Astrocyte of the hippocampus (primary cell): ENCODE measurements at places on chromosomes 11 and 22.

- no peak for DNase-seq
These were observed 650.0 kb downstream of the BRD1 start for GRCh38 chr22:49177666-49178065.

- no peak for DNase-seq
These were observed 97.6 kb downstream of the KCNQ1 start for GRCh38 chr11:2542406-2542805.

GRCh38 chr11:120295099-120295498, 30.0 kb upstream of the TLCD5 start:
- DNase-seq = peak; percentile 54

DNA sequence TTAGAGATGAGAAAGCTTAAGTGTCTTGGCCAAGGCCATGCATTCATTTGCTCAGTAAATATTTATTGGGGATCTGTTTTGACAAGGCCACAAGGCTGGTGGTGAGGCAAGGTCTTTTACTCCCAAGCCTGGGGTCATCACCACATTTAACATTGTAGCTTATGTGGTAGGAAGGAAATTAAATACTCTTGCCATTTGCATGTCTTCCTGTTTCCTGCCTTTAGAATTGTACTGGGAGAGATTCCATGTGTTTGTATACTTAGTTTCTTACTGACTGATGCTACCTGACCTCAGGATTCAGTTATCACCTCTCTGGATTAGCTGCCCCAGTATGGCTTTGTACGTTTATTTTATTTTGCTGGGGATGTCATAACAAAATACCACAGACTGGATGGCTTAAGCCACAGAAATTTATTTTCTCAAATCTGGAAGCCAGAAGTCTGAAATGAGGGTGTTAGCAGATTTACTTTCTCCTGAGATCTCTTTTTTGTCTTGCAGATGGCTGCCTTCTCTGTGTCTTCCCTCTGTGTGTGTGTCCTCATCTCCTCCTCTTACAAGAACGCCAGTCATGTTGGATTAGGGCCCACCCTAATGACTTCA, 44.8 kb downstream of the SPECC1L start:
- peak; percentile 62 for DNase-seq

- DNase-seq = no peak
These were observed 10.0 kb downstream of the ROBO4 start for GRCh38 chr11:124887667-124888013.

GRCh38 chr11:7696424-7696823, 9.9 kb downstream of the OVCH2 start:
- no peak for DNase-seq

DNA sequence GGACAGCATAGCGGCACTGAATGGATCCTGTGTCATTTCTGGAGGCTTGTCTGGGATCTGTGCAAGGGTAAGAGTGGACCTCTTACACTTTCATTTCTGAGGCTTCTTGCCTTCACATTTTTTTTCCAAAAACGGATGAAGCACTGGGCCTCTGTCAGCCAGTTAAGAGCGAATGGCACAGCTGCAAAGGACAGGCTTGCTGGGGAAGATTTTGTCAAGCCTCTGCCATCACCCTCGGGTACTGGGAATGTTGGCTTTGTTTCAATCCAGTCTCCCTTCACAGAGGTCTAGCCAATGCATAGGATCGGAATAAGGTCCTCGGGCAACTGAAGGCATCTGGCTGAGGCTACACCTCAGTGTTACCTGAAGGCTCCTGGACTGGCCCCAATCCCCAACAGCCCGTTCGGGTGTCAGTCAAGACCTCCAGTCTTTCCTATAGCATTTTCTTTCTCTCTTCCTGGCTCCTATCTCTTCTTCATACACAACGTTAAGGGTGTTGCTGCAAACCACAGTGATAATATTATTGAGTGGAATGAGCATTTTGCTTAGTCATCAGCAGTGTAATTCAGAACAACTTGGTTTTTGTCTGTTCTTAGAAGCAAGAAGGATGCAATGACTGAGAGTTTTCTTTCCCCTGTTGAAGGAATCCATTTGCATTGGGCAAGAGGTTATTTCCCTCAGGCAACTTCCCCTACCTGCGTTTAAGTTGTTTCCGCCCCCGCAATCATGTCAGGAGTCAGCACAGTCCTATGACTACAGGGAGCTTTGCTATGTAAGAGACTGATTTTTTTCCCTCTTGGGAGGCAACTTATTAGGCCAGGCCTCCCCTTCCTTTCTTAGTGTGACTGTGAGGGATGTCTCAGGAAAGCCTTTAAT, 22.8 kb downstream of the NPAT start:
- DNase-seq = peak; percentile 38

GRCh38 chr11:44445500-44446365, 119.7 kb upstream of the CD82 start:
- peak; percentile 25 for DNase-seq

DNA sequence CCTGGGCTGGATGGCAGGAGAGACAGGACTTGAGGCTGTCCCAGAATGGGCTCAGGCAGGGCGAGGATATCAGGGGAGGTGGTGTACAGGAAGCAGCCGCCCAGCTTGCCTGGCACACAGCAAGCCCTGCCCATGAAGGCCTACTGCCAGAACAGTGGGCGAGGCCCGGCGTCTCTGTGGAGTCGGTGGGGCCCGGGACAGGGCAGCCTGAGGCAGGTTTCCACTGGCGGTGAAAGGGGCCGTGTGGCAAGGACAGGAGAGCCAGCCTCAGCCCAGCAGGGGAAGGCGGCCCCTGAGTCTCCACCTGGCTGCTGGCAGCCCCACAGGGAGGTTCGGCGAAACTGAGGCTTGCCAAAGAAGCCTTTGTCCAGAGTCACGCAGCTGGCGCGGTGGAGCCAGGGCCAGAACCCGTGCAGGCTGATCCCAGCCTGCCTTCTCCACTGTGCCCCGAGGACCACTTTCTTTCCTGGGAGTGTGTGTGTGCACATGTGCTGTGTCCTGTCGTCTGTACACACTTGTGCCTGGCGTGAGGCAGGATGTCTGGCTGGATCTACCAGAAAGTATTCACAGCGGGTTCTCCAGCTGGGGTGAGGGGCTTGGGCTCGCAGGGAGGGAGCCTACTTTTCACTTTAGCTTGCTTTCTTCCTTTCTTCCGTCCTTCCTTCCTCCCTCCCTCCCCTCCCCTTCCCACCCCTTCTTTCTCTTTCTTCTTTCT, 1.2 kb downstream of the TSPO start:
- DNase-seq = peak; percentile 77

DNA sequence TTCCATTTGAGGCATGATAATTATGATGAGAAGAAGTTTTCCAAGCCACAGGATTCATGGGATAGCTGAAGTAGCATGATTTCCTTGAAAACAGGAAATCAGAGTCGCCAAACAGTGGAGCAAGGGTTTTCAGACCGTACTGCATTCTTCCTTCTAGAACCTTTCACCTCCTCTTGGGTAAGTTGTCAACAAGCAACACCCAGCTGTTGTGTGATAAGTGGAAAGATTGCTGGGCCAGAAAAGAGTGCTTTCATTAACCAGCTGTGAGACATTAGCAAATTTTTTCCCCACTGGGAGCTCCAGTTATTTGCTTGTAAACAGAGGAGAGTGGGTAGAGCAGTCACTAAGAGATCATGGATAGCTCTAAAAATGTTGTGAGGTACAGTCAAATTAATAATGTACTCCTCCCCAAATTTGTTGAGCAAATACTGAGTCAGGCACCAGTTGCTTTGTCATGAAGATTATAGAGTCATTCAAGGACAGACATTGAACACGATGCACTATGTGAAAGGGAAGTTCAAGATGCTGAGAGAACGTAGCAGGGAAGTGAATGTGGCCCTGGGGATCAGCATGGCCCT, 11.7 kb upstream of the MPEG1 start:
- DNase-seq = no peak

GRCh38 chr11:17328871-17329494, 22.6 kb upstream of the NCR3LG1 start:
- no peak for DNase-seq

DNA sequence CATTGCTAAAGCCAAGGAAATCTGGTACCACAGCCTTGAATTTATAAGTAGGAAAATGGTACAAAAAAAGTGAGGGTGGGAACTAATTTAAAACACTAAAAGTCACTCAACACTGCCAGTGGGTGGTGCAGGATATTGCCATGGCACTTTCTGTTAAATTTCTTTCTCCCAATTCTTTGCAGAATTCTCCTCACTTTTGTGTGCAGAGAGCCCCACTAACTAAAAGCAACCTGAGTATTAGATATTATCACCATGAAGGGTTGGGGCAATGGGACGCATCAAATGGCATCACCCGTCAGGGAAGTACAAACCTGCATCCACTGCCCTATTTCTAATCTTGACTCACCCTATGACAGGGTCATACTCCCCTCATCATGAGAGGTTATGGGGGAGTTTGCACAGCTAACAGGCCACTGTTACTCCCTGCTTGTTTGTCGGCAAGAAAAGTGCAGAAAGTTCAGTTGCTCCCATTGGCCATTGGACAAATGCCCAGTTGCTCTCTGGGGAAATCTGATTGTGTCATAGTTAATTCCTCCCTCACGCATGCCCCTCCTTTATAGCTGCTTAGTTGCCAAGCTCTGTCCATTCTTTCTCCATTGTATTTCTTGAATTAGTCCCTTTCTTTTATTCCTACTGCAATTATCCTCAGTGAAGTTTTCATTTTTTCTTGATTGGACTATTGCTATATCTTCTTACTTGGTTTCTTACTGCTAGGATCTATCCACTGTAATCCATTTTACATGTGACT, 93.8 kb upstream of the BLID start:
- DNase-seq = peak; percentile 87

- no peak for DNase-seq
These were observed 17.4 kb upstream of the CREB3L1 start for GRCh38 chr11:46259971-46260560.

DNA sequence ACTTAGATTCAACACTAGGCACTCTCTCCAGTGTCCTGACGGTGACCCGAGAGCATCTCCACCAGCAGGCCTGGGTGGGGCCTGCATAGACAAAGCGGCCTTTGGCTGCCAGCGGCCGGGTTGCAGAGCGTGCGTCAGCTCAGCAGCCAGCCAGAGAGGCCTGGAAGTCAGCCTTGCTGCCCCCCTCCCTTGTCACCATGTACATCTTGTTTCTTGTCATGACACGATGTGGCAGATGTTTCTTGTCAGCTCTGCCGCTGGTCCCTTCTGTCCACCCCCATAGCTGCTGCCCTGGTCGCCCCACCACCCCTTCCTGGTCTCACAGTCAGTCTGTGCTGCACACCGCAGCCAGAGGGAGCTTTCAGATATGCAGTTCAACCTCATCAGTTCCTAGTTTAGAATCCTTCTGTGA, 33.1 kb upstream of the CBX7 start:
- no peak for DNase-seq

GRCh38 chr22:38325587-38325986, 8.4 kb upstream of the CSNK1E start:
- no peak for DNase-seq

DNA sequence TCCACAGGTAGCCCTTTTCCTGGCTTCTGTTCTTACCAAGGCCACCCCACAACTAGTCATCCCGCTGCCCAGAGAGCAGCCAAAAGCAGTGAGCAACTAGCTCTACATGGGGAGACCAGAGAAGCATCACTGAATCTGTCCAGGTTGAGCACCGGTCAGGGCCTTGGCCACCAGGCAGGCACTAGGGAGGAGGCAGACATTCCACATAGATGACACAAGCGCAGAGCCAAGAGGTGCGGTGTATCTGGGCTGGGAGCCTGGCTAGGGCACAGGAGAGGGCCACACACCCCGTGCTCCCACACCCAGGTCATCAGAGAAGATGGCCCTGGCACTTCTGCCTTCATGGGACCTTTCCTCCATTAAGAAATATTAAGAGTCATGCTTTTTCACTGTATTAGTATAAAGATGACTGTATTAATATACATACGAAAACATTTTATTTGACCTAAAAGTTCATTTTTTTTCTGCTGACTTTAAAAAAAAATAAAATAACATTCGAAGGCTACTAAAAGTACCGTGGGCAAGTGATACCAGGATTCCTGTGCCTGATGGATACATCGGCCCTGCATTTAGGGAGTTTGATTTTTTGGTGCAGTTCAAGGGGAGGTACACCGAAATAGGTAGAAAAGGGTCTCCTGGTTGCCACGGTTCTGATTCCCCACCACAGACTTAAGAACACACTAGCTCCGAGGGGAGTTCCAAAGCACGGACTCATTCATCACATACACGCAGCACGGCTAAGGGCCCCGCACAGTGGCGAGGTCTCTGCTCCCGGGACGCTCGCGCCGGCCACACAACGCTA, 1.2 kb downstream of the DGCR2 start:
- peak; percentile 77 for DNase-seq

DNA sequence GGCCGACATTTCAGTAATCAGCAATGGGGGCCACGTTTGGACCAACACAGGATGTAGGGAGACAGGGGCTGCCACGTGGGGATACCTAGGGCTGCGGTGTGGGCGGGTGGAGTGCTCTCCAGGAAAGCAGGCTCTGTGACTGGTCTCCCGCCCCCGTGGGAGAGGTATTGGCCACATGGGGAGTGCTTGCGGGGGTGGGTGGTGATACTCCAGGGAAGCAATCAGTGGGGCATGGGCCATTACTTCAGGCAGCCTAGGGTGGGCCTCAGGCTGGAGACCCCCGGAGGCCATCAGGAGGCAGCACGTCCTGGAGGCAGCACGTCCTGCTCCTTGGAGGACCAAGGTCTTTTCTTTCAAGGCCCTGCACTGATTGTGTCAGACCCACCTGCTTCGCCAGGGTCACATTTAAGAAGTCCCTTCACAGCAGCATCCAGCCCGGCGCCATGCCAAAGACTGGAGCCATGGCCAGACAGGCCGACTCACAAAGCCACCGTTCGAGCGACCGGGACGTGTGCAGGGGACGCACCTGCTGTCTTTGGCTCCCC, 3.0 kb upstream of the MUC2 start:
- no peak for DNase-seq
